ENCODE measurements at places on chromosomes 2 and 18.

DNA sequence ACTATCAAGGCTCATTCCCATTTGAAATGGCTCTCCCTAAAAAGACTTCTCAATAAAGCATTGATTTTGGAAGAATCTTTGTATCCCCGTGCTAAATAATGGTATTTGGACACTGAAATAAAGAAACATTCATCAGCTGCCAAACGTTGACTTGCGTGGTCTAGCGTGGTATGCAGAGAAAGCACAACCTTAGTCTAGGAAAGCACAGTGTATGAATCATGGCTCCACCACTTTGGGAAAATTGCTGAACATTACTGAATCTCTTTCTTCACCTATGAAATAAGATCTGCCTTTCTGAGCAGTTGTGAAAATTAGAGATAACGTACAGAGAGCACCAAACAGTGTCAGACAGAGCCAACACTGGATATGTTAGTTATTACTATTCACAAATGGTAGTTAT, 353.9 kb downstream of the SS18 start:
- no peak for DNase-seq

- DNase-seq = no peak
Observed at GRCh38 chr2:34652636-34653035, 1053.5 kb upstream of the FAM98A start.

DNA sequence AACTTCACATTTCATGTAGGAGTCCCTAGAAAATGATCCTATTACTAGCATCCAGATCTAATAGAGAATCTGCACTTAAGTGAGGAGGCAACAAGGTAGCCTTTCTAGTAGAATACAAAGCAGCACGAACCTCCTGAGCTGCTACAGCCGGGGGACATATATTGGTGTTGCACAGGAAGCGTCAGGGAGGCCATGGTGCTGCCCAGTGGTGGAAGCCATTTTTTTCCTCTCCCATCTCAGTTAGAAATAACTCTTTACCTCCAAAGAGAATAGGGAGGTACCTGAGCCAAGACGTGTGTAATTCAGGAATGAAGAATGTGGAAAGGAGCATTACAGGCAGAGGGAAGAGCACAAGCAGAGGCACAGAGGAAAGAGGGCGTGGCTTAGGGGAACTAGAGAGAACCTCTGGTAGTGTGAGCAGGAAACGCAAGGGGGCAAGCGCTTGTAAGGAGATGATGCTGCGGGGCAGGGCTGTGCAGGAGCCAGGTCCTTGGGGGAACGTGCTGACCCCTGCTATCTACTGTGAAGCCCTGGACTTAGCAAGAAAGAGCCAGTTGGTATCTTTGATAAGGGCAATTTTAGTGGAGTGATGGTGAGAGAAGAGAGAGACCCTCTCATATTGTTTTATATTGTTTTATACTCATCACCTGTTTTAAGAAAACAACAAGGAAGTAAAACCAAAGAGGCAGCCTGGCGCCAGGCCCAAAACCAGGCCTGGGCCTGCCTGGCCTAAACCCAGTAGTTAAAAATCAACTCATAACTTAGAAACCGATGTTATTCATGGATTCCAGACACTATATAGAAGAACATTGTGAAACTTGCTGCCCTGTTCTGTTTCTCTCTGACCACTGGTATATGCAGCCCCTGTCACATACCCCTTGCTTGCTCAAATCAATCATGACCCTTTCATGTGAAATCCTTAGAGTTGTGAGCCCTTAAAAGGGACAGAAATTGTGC, 50.0 kb upstream of the TTC39C start:
- DNase-seq = no peak

DNA sequence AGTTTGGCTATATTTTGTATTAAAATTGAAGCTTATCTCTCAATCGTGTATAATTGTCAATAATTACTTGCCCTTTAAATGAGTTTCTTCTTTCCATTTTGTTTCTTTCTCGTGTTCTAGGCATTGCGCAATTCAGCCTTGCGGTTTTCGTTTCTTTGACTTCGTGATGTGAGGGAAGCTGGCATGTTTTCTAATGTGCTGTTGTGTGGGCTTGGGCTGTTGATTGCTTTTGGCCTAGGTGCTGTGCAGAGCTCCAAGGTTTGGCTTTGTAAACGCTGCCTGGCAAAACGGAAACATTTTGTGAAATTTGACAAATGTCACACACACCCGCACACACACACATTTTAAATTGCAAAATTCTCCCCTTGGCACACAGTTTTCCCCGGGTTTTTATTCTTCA, 242.6 kb upstream of the TCF4 start:
- no peak for DNase-seq

- no peak for DNase-seq
Observed at GRCh38 chr2:73451263-73451972, 65.8 kb downstream of the ALMS1 start.

DNA sequence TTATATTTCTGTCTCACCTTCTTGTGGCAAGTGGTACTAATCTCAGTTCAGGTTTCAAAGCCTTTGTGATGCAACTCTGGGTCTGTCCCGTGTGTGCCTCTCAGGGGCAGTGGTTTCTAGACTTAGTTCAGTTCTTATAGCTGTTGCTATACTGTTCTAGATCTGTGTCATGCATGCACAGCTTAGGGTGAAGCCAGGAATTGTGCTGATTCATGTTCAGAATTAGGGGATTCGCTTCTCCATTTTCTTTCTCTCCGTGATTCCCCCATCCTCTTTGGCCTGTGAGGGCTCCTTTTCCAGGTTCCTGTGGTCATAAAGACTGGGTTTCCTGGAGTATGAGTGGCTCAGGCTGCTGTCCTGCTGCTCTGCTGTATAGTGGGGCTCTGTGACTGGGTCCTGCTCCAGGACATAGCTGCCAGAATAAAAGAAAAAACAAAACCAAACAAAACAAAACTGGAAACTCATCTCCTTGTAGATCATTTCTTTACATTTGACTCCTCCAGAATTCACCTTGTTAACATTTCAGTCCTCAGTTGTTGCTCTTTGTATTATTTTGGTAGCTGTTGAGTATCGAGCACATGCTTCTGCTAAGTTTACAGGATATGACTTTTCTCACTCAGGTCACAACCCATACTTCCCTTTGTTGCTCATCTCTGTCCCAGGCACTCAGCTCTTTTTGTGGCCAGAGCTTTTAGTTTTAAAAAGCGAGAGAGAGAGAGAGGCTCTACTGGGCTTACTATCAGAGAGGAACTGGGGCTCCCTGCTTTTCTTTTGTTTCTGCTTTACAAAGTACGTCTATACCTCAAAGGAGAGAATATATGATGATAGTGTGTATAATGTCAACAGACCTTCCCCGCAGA, 34.2 kb downstream of the CERS6 start:
- no peak for DNase-seq

DNA sequence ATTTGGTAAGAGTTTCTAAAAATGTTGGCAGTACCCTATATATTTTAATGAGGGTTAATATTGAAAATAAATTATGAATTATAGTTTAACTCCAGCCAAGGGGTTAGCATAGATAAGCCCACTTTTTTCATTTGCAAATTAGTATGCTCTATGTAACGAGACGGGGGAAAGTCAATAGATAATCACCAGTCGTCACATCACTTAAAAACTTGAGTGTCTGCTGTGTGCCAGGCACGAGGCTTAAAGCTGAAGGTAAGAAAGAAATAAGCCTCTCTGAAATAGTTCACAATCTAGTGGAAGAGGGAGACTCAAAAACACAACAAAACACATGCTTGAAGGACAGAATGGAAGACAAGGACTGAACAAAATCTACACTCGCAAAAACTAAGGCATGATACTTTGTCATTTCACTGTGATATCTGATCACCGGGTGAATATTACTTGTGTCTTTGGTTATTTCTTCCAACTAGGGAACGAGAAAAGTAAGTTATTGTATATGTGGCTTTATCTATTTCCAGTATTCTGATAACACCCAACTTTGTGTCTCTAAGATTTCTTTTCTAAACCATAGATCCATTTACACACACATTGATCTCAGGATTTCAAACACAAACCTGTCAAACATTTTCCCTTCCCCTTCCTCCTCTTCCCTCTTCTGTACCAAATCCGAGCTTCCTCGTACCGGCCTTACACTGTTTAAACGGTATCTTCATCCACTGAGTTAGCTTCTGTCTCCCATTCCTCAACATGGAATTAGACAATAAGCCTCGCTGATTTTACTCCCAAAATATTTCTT, 199.1 kb downstream of the PIEZO2 start:
- no peak for DNase-seq

GRCh38 chr2:28378679-28379584, 13.7 kb upstream of the FOSL2 start:
- DNase-seq = no peak

DNA sequence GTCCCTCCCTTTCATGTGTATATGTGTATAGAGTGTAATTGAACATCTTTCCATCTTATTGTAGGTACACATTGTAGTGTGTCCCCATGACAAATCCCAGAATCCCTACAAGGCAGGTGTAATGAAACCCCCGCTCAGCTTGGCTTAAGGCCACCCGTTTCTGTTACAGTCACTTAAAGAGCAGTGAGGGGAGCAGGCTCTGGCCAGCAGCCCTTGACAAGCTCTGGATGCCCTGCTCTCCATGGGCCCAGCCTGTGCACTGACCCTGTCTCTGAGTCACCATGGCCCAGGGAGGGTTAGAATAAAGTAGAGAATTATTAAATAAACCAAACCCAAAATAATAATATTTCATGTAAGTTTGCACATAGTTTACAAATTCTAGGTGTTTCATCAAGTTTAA, 17.2 kb upstream of the MAL start:
- DNase-seq = no peak

- no peak for DNase-seq
Observed at GRCh38 chr2:129611471-129611870, 368.0 kb upstream of the RAB6C start.

DNA sequence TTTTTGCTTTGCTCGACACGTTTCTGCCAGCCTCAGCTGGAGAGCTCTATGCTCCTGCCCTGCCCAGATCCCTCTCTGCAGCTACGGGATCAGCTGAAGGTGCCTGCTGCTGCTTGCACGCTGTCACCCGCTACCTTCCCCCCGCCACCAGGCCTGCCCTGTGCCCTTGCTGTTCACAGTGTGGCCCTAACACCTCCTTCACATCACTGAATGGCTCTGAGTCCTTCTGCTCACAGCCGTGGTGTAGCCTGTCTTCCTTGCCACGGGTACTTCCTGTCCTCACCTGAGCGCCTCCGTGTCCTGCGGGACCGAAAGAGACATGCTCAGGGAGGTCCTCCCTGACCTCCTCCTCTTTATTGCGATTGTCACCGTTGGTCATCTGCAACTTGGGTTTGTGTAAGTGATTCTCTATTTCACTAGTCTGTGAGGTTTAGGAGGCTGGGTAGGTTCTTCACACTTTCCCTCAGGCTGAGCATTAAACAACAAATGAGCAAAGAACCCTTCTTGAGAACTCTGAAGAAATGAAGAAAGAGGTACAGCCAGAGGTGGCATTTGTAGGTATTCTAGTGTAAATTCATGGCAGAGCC, 127.5 kb downstream of the NCK2 start:
- no peak for DNase-seq

GRCh38 chr2:37020212-37020886, 54.0 kb upstream of the STRN start:
- peak; percentile 58 for DNase-seq

- DNase-seq = no peak
Observed at GRCh38 chr18:58865033-58865590, 435 bp downstream of the ZNF532 start.

- no peak for DNase-seq
Observed at GRCh38 chr2:197191177-197191939, 119.2 kb downstream of the ANKRD44 start.

- no peak for DNase-seq
Observed at GRCh38 chr18:60267391-60268058, 105.0 kb downstream of the MC4R start.

- no peak for DNase-seq
Observed at GRCh38 chr2:195121341-195121740, 535.7 kb upstream of the SLC39A10 start.

DNA sequence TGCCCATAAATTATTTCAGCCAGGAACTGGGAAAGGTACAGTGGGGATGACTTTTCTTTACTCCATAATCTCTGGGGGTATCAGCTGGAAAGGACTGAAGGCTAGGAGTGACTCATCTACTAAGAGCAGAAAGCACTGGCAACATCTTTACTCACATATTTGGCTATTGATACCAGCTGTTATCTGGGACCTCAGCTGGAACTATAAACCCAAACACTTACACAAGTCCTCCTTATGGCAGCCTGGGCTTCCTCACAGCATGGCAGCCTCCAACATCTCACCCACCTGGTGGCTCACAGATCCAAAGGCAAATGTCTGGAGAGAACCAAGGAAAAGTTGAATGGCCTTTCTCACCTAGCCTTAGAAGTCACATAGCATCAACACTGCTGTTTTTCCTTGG, 379.0 kb upstream of the RND3 start:
- no peak for DNase-seq

GRCh38 chr2:78417355-78417754, 608.1 kb upstream of the REG3G start:
- no peak for DNase-seq

- no peak for DNase-seq
Observed at GRCh38 chr2:160920061-160920460, 240.2 kb upstream of the TANK start.

- no peak for DNase-seq
Observed at GRCh38 chr2:134218414-134218813, 35.5 kb upstream of the MGAT5 start.

GRCh38 chr18:76365561-76365960, 129.5 kb downstream of the ZNF516 start:
- no peak for DNase-seq

DNA sequence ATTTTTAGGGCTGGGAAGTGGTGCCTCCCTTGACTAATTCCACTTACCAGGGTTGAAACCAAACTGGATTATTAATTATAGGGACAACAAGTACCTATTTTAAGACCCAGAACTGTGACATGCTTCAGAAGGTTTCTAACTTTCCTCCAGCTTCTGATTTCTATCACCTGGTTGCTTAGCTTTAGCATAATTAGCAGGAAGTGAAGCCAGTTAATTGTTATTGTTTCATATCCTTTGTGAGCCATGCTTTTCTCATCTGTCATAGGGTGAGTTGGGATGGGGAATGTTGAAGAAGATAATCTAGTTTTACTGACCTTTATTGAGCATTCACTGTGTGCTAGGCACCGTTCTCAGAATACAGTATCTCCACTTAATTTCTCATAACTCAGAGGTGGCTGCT, 3.2 kb downstream of the YPEL5 start:
- no peak for DNase-seq

GRCh38 chr2:142750858-142751257, 126.6 kb upstream of the KYNU start:
- no peak for DNase-seq

Data from tibial nerve (tissue), 4 donors.